ENCODE measurements at places on chromosomes 2 and 18. TPM values are rescaled to one million over a fixed set of nuclear protein-coding genes. Genes with fewer than 3 reads are reported as not detected.
A peak's percentile ranks its signal among the peaks of the same experiment; 100 is the strongest.

SF3B6 gene
- total RNA-seq: 88.5 TPM

SPDYA gene
- 1.5 TPM for total RNA-seq

ITM2C gene
- total RNA-seq: 29.4 TPM

RUFY4 gene
- total RNA-seq: 2.7 TPM

ANKRD44 gene
- 283 TPM for total RNA-seq

- DNase-seq: no peak
Measured at GRCh38 chr2:144670080-144670479, 150.2 kb upstream of the ZEB2 start.

DNA sequence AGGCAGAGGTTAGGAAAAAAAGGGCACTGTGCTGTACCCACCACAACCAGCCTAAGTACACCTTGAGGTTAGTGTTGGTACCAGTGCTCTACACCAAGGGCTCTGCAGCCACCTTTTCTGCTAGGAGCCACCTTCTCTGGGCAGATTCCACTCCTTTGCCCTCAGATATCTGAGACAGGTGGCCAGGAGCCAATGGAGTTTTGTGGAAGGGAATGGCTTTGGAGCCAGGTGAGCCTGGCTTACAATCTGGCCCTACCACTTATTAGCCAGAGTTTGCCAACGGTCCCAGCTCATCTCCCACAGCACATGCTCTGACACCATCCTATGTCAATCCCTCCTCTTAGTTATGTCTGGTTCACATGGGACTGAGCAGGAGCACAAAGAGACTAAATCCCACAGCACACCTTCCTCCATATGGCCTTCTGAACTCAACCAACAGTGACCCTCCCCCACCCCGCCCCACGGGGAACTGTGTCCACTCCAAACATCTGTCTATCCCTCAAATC, 77.5 kb downstream of the CLHC1 start:
- DNase-seq: no peak

DNA sequence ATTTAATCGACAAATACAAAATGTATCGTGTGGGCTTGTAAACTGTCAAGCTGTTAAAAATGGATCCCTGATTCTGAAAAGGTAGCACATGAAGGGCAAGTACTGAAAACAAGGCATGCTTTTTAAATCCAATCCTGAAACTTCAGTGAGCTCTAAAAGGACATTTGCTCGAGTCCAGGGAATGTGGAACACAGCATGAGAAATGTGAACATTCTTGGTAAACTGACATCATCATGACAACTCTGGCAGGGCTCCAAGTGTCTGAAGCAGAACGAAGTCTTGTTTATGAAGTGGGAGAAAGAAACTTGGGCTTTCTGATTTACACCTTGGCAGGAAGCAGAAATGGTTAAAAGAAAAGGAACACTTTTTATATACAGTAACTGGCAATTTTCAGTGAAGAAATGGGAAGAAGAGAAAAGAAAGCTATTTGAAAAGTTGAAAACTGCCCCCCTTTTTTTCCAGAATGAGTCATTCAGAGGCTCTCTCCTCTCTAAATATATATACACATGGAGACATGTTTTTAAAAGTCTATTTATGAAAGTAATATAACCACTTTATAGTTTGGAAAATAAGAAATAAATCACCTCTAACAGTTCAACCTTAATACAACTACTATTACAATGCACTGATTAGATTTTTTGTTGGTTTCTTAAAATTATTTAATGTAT, 120.8 kb downstream of the GAREM1 start:
- no peak for DNase-seq

GRCh38 chr2:218618102-218618860, 10.6 kb downstream of the PLCD4 start:
- no peak for DNase-seq

DNA sequence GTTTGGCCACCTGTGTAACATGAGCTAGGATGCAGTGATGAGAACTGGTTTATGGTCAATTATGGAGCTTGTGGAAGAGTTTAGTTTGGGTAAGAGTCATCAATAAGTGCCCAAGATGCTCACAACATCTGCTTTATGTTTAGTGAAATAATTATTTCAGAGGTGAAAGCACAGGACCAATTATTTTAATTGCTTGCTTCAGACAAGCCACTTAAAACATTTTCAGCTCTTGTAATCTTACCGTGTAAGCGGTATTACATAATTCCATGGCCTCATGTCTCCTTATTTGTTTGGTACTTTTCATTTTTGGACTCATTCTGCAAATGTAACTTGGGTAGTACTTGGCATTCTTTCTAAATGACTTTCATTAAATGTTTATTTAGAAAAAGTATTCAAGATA, 5.4 kb downstream of the B3GNT2 start:
- no peak for DNase-seq

GRCh38 chr2:193703411-193703810, 1508.7 kb upstream of the TMEFF2 start:
- no peak for DNase-seq

DNA sequence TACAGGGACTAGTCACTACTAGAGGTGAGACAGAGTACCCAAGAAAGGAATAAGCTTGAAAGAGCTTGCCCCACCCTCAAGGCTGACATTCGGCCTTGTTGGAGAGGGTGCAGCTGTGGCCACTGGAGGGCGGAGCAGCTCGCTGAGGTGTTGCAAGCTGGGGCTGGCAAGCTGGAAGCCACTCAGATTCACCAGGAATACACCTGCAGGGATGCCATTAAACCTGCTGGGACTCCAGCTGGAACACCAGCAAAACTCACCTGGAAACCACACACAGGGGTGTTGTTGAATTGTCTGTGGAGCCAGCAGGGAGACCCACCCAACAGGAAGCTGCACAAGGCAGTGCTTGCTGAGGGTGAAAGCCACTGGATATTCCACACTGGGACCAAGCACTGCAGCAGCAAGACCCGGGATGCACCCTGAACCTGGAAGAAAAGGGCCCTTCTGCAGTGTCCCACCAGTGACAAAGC, 26.1 kb downstream of the KCTD18 start:
- DNase-seq: peak; percentile 26

DNA sequence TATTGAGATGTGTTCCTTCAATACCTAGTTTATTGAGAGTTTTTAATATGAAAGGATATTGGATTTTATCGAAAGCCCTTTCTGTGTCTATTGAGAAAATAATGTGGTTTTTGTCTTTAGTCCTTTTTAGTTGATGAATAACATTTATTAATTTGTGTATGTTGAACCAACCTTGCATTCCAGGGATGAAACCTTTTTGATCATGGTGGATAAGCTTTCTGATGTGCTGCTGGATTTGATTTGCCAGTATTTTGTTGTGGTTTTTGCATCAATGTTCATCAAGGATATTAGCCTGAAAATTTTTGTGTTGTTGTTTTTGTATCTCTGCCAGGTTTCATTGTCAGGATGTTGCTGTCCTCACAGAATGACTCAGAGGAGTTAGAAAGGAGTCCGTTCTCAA, 1710.4 kb downstream of the SUCLG1 start:
- DNase-seq: no peak

DNA sequence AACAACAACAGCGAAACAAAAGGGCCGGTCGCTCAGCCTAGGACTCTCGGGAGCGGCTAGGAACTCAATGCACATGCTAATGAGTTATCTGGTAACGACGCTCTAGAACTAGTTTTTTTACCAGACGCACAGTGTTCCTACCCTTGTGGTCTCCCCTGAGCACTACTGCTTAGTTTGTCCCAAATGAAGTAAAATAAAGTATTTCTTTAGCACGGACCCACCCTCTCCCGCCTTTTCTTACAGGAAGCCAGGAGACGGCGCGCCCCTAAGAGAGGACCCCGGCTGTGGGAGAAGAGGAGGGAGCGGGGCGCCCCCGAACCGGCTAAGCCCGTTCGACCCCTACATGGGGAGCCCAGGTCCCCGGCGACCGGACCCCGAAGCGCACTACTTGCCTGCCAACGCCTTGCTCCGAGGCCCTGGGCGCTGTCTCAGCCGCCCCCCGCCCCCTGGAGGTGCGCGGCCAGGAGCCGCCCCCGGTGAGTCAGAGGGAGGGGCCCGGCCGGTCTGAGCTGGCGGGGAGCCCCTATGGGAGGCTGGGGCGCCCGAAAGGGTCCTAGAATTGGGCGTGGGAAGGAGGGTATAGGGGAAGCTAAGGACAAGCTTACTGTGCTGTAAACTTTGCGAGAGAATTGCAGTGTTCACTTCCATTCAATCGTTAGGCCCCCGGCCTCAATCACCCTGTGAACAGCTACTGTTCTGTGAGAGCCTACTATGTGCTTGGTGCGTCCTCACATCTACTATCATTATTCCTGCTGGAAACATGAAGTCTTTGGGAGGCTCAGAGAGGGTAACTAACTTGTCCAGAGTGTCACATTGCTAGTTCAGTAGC, 3.6 kb upstream of the CAPG start:
- peak; percentile 41 for DNase-seq

All from activated CD4-positive, alpha-beta T cell treated with anti-CD3 and anti-CD28 coated beads, Interleukin-2, amount 10 ng/mL, durations not matched to agents 7 days and 5 days (primary cell).